ENCODE measurements at places on chromosomes 5 and 9.

DNA sequence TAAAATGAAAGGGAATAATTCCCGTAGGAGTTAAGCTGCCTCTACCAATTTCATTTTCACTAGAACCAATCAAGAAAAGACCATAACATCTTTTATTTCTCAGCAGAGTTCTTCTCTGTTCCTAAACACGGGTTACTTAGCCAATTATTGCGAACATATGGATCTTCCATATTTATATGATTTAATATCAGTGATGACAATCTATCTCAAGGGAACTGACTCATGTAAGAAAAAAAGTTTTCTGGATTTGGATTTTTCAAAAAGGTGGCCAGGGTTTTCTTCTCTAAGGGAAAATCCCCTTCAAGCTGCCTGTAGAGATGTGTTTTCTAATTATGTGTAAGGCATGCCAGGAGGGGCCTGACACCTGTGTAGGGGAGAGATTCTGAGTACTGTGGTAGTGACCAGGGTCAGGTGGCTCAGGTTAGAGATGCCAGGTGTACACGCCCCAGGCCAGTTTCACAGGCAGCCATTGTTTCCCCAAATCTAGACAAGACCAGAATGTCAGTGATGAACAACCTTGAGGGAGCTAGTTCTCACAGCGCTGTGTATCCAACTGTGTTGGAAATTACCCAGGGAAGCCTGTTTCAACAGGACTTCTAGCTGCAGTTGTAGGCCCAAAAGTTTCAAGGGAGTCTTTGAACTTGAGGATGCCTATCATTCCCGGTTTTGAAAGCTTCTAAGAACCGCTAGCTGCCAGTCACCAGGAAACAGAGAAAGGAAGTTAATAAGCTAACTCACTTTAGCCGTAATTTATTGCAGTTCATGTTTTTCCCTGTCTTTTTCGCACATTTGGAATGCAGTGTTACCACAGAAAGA is 572.5 kb upstream of the RGMB start:
- no peak for DNase-seq

GRCh38 chr5:3155046-3155445 is 403.6 kb upstream of the IRX2 start:
- DNase-seq: no peak

DNA sequence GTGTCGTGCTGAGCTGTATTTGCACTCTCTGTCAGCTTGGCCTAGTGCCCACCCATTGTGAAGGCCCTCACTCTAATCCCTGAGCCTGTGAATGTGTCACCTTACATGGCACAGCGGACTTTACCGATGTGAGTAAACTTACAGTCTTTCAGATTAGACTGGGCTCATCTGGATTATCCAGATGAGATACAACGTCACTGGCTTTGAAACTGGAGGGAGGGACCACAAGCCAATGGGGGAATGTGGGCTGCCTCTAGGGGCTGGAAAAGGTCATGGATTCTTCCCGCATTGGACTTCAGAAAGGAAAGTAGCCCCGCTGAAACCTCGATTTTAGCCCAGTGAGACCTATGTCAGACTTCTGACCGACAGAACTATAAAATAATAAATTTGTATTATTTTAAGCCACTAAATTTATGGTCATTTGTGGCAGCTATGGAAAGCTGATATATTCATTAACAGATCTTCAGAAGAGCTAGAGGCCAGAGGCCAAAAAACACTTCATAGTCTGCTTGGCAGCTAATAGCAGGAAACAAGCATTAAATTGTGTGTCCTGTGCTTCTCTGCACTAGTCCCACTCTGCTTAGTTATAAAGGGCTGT is 139.0 kb upstream of the GAS1 start:
- no peak for DNase-seq

GRCh38 chr9:114244570-114244969 is 78.3 kb upstream of the ORM1 start:
- no peak for DNase-seq

- DNase-seq: no peak
Observed at GRCh38 chr9:93565089-93565488, 11.3 kb upstream of the PHF2 start.

DNA sequence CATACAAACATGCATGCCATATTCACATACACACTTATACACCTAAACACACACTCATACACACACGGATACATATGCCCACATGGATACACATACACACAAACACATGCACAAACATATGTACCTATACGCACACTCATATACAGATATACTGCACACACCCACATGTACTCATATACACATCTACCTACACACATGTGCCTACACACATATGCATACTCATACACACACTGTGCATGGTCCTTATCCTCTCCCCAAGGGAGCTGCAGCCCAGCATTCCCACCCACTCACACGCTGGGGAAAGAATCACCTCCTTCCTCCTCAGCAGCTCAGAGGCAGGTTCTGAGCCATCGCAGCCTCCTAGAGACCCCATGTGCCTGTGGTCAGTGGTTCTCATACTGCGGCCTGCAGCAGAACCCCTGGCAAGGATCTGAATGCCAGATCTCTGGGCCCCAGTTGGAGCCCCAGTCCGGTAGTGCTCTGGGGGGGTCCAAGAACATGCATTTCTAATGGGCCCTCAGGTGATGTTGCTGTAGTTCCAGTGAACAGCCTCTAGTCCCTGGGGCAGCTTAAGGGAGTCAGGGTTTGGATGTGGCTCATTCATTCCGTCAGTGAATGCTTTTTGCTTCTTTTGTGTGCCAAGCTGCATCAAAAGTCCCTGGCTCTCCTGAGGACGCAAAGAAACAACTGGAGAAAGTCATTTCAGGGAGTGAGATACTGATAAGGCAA is 39.0 kb downstream of the SEMA4D start:
- no peak for DNase-seq

DNA sequence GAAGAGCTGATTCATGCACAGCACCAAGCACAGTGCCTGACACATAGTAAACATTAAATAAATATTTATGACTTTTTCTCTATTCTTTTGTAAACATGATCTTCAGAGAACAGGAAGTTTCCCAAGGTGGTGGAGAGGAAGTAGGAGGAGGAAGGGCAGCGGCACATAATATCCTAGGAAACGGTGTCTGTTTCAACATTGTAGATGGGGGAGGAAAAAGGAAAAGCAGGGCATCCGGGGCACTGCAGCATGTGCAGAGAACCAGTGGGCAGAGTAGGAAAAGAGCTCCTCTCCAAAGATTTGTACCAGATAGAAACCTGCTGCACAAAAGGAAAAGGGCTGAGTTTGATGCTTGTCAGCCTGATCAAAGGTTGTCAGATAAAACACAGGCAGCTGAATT is 421.7 kb upstream of the ZNF462 start:
- no peak for DNase-seq

DNA sequence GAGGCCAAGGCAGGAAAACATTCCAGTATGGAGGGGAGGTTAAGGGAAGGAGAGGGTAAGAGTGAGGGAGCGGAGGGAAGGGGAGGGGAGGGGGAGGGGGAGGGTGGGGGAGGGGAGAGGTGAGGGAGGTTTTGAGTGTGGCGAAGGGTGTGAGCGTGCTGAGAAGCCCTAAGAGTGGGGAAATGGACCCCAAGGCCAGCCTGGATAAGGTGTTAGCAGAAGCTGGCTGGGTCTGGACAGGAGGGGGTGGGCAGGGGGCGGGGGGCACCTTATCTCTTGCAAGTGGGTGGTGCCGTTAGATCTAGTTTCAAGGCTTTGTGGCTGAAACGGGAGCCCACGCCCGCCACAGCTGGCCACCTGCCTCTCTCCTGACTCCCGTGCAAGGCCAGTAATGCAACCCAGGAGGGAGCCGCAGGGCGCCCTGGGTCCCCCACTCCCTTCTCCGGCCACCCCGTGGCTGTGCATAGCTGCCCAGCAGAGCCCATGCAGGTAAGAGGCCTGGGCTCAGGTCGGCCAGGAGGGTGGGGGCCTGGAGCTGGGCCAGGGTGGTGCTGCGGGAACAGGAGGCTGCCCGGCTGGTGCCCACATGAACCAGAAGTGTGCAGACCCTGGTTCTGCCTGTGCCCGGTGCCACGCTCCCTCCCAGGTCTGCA is 677 bp downstream of the RNF224 start:
- no peak for DNase-seq

- no peak for DNase-seq
Observed at GRCh38 chr5:154800582-154800981, 45.4 kb downstream of the LARP1 start.

DNA sequence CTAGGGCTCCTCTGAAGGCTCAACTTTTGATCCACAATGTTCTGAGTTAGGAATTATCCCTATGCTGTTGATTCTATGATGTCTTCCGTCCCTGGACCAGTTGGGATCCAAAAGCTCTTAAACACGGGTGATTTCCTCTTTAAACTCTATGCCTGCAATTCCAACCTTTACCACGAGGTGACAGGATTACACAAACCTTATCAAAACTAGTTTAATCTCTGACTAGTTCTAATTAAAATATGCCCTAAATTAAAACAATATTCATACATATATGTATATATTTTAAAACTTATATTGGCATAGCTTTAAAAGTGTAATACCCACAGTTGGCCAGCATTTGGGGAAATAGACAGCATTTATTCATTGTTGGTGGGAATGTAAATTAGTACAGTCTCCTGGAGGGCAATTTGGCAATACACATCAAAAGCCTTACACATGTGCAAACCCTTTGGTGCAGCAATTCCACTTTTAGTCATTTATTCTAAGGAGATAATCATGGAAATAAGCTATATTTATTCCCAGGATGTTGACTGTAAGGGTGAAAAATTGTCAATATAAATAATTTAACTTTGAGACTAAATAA is 51.6 kb upstream of the PHYKPL start:
- DNase-seq: no peak

- DNase-seq: no peak
Observed at GRCh38 chr5:84378961-84379360, 5.7 kb downstream of the EDIL3 start.

GRCh38 chr5:16034319-16035001 is 145.1 kb downstream of the MARCHF11 start:
- DNase-seq: no peak

GRCh38 chr5:40775085-40775845 is 19.5 kb upstream of the TTC33 start:
- DNase-seq: no peak

GRCh38 chr9:124126648-124127646 is 115.4 kb downstream of the LHX2 start:
- DNase-seq: peak; percentile 69

Measured in Ammon's horn (tissue), 1 donor.